ENCODE measurements at places on chromosomes 6 and 20. TPM values are rescaled to one million over a fixed set of nuclear protein-coding genes. Genes with fewer than 3 reads are reported as not detected.

Gene AVP
- total RNA-seq: not detected

DNA sequence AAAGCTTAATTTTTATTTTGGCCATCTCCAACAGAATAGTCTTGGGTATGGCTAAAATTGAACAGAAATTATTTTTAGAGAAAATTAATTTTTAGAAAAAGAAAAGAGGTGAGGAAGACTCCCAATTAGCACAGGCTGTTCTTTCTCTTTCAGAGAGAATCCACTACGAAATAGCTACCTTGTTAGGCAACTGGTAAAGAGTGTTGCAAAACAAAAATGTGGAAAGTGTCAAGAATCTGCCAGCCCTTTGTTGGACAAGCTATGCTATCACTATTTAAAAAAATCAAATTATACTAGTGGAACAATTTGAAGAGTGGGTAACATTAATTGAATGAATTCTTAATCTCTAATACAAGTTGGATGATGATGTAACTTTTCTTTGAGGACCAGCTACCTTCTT lies 19.2 kb upstream of the ZSCAN9 start:
- H3K4me3 ChIP-seq: no peak overlapping the region
- no peaks in the 10 kb centered on the region for H3K36me3 ChIP-seq
- peaks cover 29% of the 10 kb centered on the region for H3K27me3 ChIP-seq
- H3K27ac ChIP-seq: no peak overlapping the region

Gene TMEM170B
- total RNA-seq: 2.1 TPM

Gene CYP21A2
- 2.2 TPM for total RNA-seq

Gene SAMD5
- total RNA-seq: not detected

DNA sequence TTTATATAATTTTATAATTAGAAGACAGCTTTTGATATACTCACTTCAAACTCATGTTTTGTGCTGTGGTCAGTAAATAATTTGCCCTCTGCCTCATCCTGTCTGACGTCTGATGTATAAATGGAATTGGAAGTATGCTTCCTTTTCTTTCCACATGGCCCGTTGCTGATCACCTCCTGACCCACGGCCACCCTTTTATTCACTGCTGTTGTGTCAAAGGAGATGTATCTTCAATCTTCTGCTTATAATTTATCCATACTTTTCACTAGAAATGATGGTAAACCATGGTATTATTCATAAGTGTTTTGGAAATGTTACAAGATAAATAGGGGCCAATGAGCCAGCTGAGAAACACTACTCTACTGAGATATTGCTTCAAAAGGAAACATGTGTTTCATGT lies 841.8 kb downstream of the PHF3 start:
- no peak for DNase-seq
- H3K4me3 ChIP-seq: no peak overlapping the region
- no peaks in the 10 kb centered on the region for H3K4me1 ChIP-seq
- no peak overlapping the region for H3K27ac ChIP-seq

- no peaks in the 10 kb centered on the region for H3K4me1 ChIP-seq
- no peaks in the 10 kb centered on the region for H3K27me3 ChIP-seq
- H3K36me3 ChIP-seq: no peaks in the 10 kb centered on the region
- no peak overlapping the region for H3K4me3 ChIP-seq
- no peak overlapping the region for H3K27ac ChIP-seq
Observed at GRCh38 chr20:61816606-61817460, 248.8 kb downstream of the TAF4 start.

DNA sequence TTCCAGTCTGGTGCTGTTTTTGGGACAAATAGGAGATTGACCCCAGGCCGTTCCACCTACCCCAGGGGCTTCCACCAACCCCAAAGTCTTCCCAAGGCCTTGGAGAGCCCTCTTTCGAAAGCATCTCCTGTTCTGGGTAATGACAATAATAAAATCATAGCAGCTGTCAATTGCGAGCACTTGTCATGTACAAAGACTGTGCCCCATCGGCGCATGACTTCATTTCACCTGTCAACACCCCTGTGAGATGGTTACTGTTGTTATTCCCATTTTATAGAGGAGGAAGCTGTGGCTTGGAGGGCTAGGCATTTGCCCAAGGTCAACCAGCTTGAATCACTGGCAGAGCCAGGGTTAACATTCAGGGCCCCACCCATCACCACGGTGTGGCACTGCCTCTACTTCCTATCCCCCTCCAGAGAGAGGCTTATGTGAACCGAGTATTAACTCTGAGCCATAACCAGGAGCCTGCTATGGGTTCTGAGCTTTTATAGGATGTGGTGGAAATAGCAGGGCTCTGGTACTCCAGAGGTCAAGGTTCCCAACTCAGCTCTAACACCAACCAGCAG lies 51.2 kb downstream of the HNF4A start:
- no peaks in the 10 kb centered on the region for H3K4me1 ChIP-seq
- no peaks in the 10 kb centered on the region for H3K36me3 ChIP-seq
- H3K27ac ChIP-seq: no peak overlapping the region
- DNase-seq: no peak

- H3K36me3 ChIP-seq: no peaks in the 10 kb centered on the region
- no peak overlapping the region for H3K27ac ChIP-seq
- no peaks in the 10 kb centered on the region for H3K27me3 ChIP-seq
- DNase-seq: no peak
- H3K4me3 ChIP-seq: no peak overlapping the region
Observed at GRCh38 chr6:68059899-68060298, 575.2 kb upstream of the ADGRB3 start.

DNA sequence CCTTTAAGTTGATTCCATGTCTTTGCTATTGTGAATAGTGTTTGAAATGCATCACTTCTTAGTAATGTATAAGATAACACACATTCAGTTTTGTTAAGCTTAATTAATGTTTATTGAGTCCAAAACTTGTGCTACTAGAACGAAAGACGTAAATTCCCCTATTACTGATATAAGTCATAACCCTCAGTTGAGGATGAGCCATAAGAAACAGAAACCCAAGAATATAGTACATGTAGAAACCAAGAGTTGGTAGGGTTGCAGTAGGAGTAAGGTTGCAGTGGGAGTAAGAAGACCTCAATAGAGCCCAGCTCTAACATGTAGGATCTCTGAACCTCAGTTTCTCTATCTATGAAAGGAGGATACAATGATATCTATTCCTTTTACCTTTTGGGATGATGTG lies 19.3 kb downstream of the CITED2 start:
- H3K36me3 ChIP-seq: no peaks in the 10 kb centered on the region
- DNase-seq: no peak

- no peaks in the 10 kb centered on the region for H3K27me3 ChIP-seq
- H3K36me3 ChIP-seq: peaks cover 6% of the 10 kb centered on the region
- H3K4me3 ChIP-seq: no peak overlapping the region
- no peak overlapping the region for H3K27ac ChIP-seq
- no peak for DNase-seq
- peaks cover 36% of the 10 kb centered on the region for H3K4me1 ChIP-seq
Observed at GRCh38 chr20:1618479-1618878, 1.3 kb downstream of the SIRPB1 start.

GRCh38 chr6:140827593-140827992 lies 1305.1 kb upstream of the GJE1 start:
- H3K36me3 ChIP-seq: no peaks in the 10 kb centered on the region
- no peaks in the 10 kb centered on the region for H3K4me1 ChIP-seq
- DNase-seq: no peak
- no peak overlapping the region for H3K27ac ChIP-seq
- H3K4me3 ChIP-seq: no peak overlapping the region

DNA sequence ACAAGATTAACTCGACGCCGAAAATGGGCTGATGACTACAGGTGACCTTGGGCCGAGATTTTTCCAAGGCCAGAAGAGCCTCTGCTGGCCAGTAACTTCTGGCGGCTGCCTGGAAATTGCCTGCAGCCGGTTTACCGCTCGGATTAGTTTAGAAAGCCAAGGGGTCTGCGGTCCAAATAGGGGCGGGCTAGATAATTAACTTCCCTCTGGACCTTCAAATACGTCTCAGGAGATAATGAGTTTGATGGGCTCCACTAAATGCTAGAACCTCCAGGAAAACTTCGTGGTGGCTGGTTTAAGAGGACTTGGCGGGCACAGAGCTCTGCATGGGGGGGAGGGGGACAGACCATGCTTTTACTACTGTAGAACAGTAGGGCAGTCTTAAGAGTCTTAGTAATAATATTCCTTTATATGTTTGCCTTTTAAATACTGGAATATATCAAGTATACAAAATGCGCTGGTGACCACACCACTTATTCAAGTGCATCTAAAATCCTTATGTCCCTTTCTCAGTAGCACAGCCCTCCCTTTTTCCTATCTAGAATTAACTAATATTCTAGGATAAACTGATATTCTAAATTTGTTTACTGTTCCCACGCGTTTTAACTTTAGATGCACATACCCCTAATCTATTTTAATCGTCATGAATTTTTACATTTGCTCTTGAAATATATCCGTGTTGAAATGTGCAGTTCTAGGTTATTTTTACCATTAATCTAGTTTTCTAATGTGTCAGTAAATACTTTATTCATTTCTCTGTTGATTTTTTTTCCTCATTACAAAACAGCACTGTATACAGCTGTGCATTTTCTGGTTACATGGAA lies 107.5 kb upstream of the PRSS16 start:
- H3K4me1 ChIP-seq: peaks cover 30% of the 10 kb centered on the region
- H3K36me3 ChIP-seq: no peaks in the 10 kb centered on the region
- H3K27me3 ChIP-seq: no peaks in the 10 kb centered on the region
- peak overlapping the region; percentile 84 for H3K27ac ChIP-seq

DNA sequence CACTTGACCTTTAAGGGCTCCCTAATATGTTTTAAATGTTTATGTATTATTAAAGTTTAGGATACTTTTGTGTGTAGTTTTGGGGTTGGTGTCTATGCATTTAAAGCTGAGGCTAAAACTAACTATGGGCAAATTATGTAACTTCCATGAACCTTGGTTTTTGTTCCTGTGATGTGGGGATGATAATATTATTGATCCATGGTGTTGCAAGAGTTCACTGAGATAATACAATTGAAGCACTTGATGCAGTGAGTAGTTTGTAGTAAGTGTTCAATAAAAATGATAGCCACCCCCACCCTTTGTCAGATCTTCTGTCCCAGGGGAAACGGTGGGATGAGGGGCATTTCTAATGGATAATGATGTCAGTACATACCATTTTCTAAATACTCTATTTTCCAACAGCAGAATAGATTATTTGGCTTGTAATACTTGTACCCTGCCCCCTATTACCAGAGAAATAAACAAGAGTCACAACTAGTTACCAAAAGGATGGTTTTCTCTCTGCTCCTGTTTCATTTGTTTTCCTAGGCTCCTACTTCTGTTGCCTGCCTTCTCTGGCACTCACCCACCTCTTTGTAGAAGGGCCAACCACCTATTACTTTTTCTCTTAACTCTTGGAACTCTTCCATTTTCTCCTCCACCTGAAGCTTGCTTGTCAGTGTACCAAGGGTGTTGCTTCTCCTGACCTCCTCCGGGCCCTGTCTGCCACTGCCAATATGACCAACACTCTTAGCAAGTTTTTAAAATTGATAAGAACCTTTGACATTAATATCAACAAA lies 97.9 kb downstream of the RCAN2 start:
- H3K4me3 ChIP-seq: no peak overlapping the region
- no peaks in the 10 kb centered on the region for H3K4me1 ChIP-seq
- no peak overlapping the region for H3K27ac ChIP-seq
- DNase-seq: no peak

DNA sequence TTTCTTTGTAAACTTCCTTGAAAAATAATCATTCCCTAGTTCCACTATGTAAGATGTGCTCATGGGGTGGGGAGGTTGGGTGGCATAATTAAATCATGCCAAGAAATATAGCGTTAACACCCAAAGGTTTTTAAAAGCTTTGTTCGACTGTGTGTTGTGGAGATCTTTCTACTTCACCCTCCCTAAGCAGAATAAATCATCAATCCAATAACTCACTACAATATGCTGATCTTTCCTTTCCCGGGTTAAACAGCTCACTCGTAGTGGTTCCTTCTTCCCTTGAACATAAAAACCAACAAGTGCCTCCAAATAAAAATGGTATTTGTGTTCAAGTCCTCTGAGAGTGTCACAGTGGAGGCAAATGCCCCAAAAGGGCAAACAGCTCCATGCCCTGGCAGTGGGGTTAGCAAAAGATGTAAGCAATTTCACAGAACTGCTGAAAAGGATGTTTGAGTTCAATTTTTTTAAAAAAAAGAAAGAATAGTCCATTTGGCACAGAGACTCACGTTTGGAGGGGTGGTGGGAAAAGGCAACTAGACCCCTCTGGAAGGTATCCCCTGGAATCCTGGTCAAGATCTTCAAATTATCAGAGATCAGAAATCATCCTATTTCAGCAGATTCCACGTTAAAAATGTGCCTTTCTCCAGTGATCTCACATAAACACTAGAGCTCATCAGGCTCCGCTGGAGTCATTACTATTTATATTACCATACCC lies 99.1 kb downstream of the TFAP2A start:
- no peak overlapping the region for H3K4me3 ChIP-seq
- no peak overlapping the region for H3K27ac ChIP-seq
- no peaks in the 10 kb centered on the region for H3K4me1 ChIP-seq
- no peak for DNase-seq

Gene PLEKHG1
- 5.4 TPM for total RNA-seq

- H3K36me3 ChIP-seq: no peaks in the 10 kb centered on the region
- no peak for DNase-seq
- no peaks in the 10 kb centered on the region for H3K27me3 ChIP-seq
- H3K4me3 ChIP-seq: no peak overlapping the region
Observed at GRCh38 chr6:108793516-108794251, 54.5 kb upstream of the ARMC2 start.

- peaks cover 4% of the 10 kb centered on the region for H3K4me1 ChIP-seq
- H3K27me3 ChIP-seq: no peaks in the 10 kb centered on the region
- no peak overlapping the region for H3K27ac ChIP-seq
- no peak overlapping the region for H3K4me3 ChIP-seq
- H3K36me3 ChIP-seq: peaks cover 45% of the 10 kb centered on the region
- DNase-seq: no peak
Observed at GRCh38 chr6:44105993-44106740, 21.1 kb downstream of the MRPL14 start.

Gene MOG
- not detected for total RNA-seq

Gene MEI4
- not detected for total RNA-seq

Gene CDSN
- total RNA-seq: not detected

- DNase-seq: no peak
- peaks cover 2% of the 10 kb centered on the region for H3K27me3 ChIP-seq
- no peaks in the 10 kb centered on the region for H3K4me1 ChIP-seq
- no peak overlapping the region for H3K4me3 ChIP-seq
- H3K27ac ChIP-seq: no peak overlapping the region
Observed at GRCh38 chr20:19706463-19706862, 51.6 kb upstream of the RIN2 start.

GRCh38 chr6:34393191-34393965 lies 909 bp upstream of the NUDT3 start:
- H3K4me3 ChIP-seq: peak overlapping the region; percentile 75
- peak overlapping the region; percentile 54 for H3K27ac ChIP-seq
- peaks cover 13% of the 10 kb centered on the region for H3K4me1 ChIP-seq
- H3K36me3 ChIP-seq: no peaks in the 10 kb centered on the region

DNA sequence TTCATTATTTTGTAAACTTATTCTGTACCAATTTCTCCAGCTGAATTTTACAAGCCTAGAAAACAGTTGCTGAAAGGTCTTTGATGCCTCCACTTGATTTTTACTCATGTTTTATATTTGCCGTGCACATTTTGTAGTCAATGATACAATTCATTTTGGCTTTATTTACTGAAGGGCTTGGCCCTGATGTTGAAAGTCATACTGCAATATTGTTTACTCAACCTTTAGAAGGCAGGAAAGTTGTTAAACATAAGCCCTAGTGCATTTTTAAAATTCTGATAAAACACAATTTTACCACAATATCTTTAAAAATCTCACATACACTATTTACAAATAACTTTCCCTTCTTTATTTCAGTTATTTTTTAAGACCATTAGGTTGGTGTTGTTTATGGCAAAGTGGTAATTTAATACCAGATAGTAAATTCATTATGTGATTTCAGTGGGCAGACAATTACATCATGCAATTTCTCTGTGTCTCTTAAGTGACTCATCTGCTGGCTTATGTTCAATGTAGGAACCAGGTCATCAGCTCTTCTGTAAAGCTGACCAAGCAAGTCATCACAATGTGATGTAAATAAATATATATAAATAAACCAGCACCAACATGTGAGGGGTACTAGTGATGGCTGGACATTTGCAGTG lies 121.1 kb upstream of the SLC35B3 start:
- H3K36me3 ChIP-seq: no peaks in the 10 kb centered on the region
- DNase-seq: no peak
- no peak overlapping the region for H3K4me3 ChIP-seq

Measured in T-cell (primary cell).